Osteoblast (primary cell): ENCODE measurements at places on chromosomes 13 and 19.

DNA sequence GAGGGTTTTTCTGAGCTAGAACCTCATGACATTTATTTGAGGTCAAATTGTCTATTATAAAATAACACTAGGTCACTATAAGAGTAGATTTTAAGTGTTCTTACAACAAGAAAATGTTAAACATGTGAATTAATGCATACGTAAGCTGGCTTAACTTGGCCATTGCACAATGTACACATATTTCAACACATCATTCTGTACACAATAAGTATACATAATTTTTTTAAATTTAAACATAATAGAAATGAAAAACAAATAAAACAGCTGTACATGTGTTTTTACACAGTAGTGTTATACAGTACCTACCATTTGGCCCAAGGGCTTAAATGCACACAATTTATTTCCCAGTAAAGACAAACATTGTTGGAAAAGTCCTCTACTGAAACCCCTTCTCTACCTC is 269.9 kb downstream of the DACH1 start:
- H3K27ac ChIP-seq, result no peak overlapping the region
- H3K4me1 ChIP-seq, result no peaks in the 10 kb centered on the region
- H3K4me3 ChIP-seq, result no peak overlapping the region
- DNase-seq, result no peak
- no peaks in the 10 kb centered on the region for H3K36me3 ChIP-seq

- no peak overlapping the region for H3K4me3 ChIP-seq
- DNase-seq, result peak; percentile 86
- peak overlapping the region; percentile 93 for H3K27ac ChIP-seq
- peaks cover 9% of the 10 kb centered on the region for H3K4me1 ChIP-seq
- H3K36me3 ChIP-seq, result no peaks in the 10 kb centered on the region
These were observed 14.0 kb downstream of the ZNF114 start for GRCh38 chr19:48283908-48284307.

- DNase-seq, result peak; percentile 88
- no peaks in the 10 kb centered on the region for H3K36me3 ChIP-seq
- H3K4me3 ChIP-seq, result no peak within 1 kb of the TSS
- peaks cover 8% of the 10 kb centered on the region for H3K4me1 ChIP-seq
- no peak within 1 kb of the TSS for H3K27ac ChIP-seq
These were observed at the start of gene ASPDH for GRCh38 chr19:50513746-50514345. Gene ASPDH (minus strand): TSS chr19:50513913. CDS start chr19:50513823, 90 bp downstream.

- no peaks in the 10 kb centered on the region for H3K36me3 ChIP-seq
- H3K27me3 ChIP-seq, result no peaks in the 10 kb centered on the region
- no peak overlapping the region for H3K4me3 ChIP-seq
- DNase-seq, result no peak
- no peak overlapping the region for H3K27ac ChIP-seq
- H3K4me1 ChIP-seq, result no peaks in the 10 kb centered on the region
These were observed 37.7 kb downstream of the CNMD start for GRCh38 chr13:52701728-52702465.

DNA sequence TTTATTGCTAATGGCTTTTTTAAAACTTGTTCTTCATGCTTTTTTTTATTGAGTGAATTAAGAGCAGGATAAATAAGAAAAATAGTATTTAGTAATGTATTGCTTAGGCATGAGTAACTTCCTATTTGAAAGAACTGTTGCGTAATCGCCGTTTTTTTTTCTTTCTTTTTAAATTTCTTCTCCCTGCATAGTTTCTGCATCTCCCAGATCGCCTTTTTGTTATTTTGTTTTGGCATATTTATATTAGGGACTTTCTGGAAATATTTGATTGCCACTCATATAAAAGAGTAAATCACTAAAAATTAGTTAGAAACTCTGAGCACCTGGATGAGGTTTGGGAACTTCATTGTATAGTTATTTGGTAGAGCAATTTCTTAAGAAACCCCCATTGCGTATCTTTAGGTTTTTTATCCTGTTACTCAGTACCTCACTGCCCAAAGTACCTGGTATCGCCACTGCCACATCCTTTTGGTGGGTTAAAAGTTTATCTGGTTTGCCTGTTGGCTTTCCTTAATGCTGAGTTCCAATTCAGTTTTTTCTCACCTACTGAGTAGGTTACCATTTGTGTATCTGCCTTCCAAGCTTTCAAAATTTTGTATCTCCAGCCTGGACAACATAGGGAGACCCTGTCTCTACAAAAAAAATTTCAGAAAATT is 36.2 kb upstream of the LPAR6 start:
- DNase-seq, result no peak
- H3K4me3 ChIP-seq, result peak overlapping the region; percentile 8
- no peaks in the 10 kb centered on the region for H3K27me3 ChIP-seq

DNA sequence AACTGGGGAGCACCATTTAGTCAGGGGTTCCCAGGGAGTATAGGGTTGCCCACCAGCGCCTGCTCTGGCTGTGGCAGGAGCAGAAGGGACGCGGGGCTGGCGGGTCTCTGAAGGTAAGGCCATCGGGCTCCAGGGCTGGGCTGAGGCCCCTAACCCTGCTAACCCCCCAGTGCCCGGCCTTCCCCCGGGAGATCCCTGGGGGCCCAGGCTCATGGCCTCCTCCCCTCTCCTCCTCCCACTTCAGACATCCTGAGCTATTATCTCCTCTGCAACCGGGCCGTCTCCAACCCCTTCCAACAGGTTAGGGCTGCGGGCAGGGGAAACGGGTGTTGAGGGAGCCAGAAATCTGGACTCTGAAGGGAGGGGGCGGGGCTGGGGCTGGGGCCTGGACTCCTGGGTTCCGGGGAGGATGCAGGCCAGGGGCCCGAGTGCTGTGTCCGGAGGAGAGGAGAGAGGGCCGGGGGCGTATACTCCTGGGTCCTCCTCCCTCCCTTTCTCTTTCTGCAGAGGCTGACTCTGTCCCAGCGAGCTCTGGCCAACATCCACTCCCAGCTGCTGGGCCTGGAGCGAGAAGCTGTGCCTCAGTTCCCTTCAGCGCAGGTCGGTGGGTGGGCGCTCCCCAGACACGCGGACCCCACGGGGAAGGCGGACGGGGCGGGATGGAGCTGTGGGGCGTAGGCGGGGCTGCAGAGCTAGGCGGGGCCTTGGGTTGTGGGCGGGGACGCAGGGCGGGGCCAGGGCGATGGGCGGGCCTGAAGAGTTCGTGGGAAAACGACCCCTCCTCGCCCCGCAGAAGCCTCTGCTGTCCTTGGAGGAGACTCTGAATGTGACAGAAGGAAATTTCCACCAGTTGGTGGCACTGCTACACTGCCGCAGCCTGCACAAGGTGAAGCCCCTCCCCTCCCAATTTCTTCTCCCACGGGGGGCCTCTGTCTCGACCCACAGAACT is 15.3 kb downstream of the TTYH1 start:
- peak overlapping the region; percentile 30 for H3K4me3 ChIP-seq
- no peak overlapping the region for H3K27ac ChIP-seq
- no peaks in the 10 kb centered on the region for H3K36me3 ChIP-seq
- peaks cover 14% of the 10 kb centered on the region for H3K27me3 ChIP-seq

GRCh38 chr13:100300708-100301107 is 211.8 kb downstream of the PCCA start:
- H3K4me1 ChIP-seq, result no peaks in the 10 kb centered on the region
- no peak for DNase-seq
- no peak overlapping the region for H3K4me3 ChIP-seq
- H3K27me3 ChIP-seq, result no peaks in the 10 kb centered on the region
- H3K36me3 ChIP-seq, result no peaks in the 10 kb centered on the region
- no peak overlapping the region for H3K27ac ChIP-seq

- H3K4me3 ChIP-seq, result no peak overlapping the region
- H3K36me3 ChIP-seq, result peaks cover 47% of the 10 kb centered on the region
- no peaks in the 10 kb centered on the region for H3K27me3 ChIP-seq
- no peaks in the 10 kb centered on the region for H3K4me1 ChIP-seq
These were observed 8.5 kb downstream of the PLEKHA4 start for GRCh38 chr19:48859711-48860572.

GRCh38 chr13:51432576-51432975 is 20.3 kb downstream of the INTS6 start:
- H3K4me1 ChIP-seq, result no peaks in the 10 kb centered on the region
- no peaks in the 10 kb centered on the region for H3K27me3 ChIP-seq

GRCh38 chr13:47858042-47859025 is 142.7 kb downstream of the SUCLA2 start:
- no peaks in the 10 kb centered on the region for H3K27me3 ChIP-seq
- H3K36me3 ChIP-seq, result no peaks in the 10 kb centered on the region
- H3K27ac ChIP-seq, result no peak overlapping the region
- no peak for DNase-seq
- no peak overlapping the region for H3K4me3 ChIP-seq

DNA sequence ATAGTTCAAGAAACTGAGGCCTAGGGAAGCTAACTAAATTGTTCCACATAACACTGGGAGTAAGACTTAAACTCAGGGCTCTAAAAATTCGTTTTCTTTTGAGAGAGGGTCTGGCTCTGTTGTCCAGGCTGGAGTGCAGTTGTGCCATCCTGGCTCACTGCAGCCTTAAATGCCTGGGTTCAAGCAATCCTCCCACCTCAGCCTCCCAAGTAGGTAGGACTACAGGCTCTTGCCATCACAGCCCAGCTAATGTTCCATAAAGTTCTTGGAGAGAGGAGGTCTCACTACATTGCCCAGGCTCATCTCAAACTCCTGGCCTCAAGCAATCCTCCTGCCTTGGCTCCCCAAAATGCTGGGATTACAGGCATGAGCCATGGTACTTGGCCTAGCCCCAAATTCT is 10.7 kb downstream of the ZMYM5 start:
- no peak overlapping the region for H3K4me3 ChIP-seq
- DNase-seq, result no peak
- H3K27me3 ChIP-seq, result no peaks in the 10 kb centered on the region
- no peaks in the 10 kb centered on the region for H3K4me1 ChIP-seq
- peaks cover 54% of the 10 kb centered on the region for H3K36me3 ChIP-seq
- H3K27ac ChIP-seq, result no peak overlapping the region

GRCh38 chr13:91621161-91621560 is 222.7 kb downstream of the GPC5 start:
- H3K4me1 ChIP-seq, result no peaks in the 10 kb centered on the region
- H3K27me3 ChIP-seq, result no peaks in the 10 kb centered on the region
- no peak for DNase-seq
- H3K36me3 ChIP-seq, result no peaks in the 10 kb centered on the region
- H3K4me3 ChIP-seq, result no peak overlapping the region
- no peak overlapping the region for H3K27ac ChIP-seq

DNA sequence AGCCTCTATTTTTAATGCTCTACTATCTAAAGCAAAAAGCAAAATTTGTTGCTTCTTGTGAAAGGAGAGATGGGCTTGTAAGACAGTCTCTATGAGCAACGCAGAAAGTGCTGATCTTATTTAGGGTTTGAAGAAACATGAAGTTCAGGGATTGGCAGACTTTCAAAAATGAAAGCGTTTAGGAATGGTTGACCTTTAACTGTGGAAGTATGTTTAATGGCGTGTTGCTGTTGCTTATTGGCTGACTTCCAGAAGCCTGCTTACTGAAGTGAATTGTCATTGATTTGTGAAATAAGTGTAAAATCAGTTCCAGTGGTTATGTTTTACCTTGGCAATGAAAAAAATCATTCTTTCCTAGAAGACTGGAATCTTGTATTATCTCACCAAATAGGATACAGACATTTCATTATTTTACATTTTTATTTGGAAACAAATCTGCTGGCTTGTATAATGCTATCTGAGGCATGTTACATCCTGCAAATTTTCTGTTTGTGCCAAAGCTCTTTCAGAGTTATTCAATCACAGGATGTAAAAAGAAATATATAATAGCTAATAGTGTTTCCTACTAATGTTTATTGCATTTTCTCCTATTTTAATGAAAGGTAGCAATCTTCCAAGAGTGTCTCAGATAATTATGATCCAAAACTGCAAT is 221.3 kb upstream of the SLITRK6 start:
- H3K27me3 ChIP-seq, result no peaks in the 10 kb centered on the region
- H3K27ac ChIP-seq, result no peak overlapping the region
- H3K4me3 ChIP-seq, result no peak overlapping the region
- no peaks in the 10 kb centered on the region for H3K36me3 ChIP-seq
